ENCODE measurements at places on chromosomes 1 and 21. TPM values are rescaled to one million over a fixed set of nuclear protein-coding genes. Genes with fewer than 3 reads are reported as not detected.

Gene SMPDL3B
- total RNA-seq: not detected

Gene RGSL1
- total RNA-seq: not detected

Gene CD2
- total RNA-seq: not detected

Gene RGS7
- 0.20 TPM for total RNA-seq

Gene ANGPTL7
- total RNA-seq: not detected

Gene PCP4
- total RNA-seq: not detected

Gene OR2L13
- not detected for total RNA-seq

DNA sequence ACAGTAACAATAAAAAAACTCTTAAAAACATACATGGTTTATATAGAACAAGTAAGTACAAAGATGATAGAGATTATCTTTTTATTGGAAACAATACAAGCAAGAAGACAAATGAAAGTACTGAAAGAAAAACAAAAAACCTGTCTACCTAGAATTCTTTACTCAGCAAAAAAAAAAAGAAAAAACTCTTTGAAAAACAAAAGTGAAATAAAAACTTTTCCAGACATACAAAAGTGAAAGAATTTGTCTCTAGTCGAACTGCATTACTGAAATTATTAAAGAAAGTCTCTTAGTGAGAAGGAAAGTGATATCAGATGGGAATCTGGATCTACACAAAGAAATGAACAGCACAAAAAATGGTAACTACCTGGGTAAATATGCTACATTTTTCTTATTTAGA lies 2.7 kb upstream of the HMCN1 start:
- DNase-seq: no peak

GRCh38 chr1:226821719-226822085 lies 48.7 kb upstream of the PSEN2 start:
- DNase-seq: no peak

- DNase-seq: no peak
Measured at GRCh38 chr1:25167269-25168192, 64.8 kb downstream of the SYF2 start.

DNA sequence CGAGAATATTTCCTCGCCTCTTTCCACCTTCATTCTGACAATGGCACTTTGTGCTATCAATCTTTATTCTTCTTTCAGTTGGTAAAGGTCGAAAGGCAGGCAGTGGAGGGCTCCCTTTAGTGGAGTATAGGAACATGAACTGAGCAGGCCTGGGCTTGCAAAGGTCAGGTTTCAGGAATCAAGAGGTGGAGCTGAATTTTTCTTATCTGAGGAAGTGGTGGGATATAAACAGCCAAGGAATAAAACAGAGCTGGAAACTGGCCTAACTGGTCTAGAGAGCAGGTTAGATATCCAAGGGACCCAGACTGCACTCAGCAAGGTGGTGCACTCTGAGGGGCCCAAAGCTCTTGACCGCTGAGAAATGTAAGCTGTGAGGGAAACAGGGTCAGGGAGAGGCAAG lies 99.1 kb downstream of the PLA2G4A start:
- no peak for DNase-seq

- no peak for DNase-seq
Measured at GRCh38 chr1:66283622-66284041, 250.3 kb upstream of the SGIP1 start.

DNA sequence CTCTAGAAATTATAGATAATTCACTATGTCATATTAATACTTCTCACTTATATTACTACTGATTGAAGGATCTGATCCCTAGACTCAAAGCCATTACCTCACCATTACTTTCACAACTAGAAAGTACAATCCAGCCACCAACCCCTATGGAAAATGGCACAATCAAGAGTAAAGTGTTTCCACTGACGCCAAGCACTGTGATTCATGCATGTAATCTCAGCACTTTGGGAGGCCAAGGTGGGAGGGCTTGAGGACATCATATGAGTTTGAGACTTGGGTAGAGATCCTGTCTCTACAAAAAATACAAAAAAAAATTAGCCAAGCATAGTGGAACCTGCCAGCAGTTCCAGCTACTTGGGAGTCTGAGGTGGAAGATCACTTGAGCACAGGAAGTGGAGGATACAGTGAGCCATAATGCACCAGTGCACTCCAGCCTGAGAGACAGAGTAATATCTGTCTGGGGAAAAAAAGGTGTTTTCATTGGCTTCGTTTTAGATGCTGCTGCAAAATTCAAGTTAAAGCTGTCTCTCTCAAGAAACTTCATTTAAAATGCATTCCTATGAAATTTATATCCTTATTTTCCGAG lies 126.5 kb downstream of the AKT3 start:
- DNase-seq: no peak

DNA sequence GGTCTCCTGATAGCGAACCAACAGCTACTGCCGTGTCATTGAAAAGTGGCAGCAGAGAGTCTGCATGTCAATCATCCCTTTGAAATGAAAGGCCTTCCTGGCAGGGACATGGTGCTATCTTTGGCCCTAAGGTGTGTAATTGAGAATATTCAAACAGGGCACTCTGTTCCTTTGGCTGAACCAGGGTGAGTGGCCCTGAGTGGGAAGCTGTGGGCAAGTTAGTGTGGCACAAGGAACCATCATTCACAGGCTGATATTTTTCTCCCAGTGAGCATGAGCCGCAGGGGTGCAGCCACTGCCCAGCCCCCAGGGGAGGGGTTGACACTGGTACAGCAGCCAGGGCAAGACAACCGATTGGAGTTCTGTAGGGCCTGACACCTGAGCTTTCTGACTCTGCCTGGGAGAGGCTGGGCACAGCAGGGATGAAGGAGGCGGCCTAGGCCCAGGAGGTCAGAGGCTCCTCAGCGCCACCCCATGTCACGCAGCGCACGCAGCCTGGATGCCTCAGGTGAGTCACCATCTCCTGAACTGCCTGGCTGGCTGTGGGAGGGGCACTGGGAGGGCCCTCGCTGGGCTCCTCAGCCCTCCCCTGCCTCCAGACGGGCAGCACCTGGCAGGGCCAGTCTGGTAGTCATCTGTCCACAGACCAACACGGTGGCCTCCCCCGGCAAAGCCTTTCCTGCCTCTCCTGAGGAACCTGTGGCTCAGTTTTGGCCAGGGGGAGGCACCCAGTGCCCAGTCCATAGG lies 13.2 kb downstream of the QSOX1 start:
- DNase-seq: peak; percentile 44

DNA sequence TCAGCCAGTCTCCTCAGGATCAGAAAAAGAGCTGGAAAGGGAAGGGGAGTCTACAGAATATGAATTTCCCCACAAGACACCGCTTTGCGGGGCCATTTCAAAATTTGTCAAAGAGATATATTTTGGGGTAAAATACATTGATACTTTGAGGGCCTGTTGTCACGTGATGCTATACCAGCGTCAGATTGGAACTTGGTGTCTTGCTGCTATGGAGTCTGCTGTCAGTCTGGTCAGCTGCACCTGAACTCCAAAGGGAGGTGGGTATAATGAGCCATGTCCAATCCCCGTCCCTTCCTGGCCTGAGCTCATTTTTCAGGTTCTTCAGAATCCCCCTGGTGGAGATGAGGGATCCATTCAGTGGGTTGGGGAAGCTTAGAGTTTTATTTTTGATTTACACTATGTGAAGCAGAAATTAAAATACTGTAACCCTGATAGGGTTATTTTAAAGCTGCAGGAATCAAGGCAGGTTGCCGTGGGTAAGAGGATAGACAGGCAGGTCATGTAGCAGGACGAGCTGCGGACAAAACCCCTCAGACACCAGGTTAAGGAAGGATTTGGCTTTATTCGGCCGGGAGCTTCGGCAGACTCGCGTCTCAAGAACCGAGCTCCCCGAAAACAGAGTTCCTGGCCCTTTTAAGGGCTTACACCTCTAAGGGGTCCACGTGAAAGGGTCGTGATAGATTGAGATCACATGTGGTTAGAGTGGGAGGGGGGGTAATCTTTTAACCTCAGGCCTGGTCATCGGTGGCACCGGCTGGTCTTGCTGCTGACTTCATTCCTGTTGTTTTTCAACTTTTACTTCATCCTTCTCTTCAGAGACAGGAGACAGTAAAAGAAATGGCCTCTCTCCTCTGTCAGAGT lies 2.2 kb upstream of the POFUT2 start:
- no peak for DNase-seq

- DNase-seq: no peak
Measured at GRCh38 chr1:6505367-6506209, 14.1 kb upstream of the PLEKHG5 start.

DNA sequence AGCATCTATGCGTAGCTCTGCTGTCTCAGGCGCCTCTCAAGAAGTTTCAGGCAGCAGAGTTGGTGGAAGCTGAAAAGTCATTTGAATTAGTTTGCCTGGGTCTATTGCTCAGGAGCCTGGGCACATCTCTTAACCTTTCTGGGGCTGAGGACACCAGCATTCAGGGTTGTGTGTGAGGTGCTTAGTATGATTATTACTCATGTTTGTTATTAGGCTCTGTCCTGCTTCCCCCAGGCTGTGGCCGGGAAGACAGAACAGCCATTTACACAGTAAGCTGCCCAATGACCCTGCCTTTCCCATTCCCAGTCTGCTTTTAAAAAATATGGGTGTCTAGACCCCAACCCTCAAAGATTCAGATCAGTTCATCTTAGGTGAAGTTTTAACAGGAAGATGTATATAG lies 53.9 kb upstream of the CACNA1E start:
- DNase-seq: no peak

DNA sequence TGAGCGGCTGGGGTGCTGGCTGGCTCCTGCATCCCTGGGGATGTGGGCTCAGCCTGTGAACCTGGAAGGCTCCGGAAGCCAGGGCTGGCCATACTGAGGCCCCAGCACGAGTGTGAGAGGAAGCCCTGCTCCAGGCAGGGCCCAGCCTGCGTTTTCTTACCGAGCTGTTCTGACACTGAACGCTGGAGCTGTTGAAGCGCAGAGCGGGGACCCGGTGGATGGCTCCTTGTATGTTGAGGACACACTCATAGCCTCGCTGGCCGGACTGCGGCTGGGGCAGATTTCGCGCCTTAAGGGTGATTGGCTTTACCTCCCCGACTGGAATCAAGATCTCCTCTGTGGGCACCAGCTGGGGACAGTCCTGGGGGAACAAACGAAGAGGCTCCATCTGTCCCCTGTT lies 160.0 kb downstream of the PLXNA2 start:
- DNase-seq: no peak

DNA sequence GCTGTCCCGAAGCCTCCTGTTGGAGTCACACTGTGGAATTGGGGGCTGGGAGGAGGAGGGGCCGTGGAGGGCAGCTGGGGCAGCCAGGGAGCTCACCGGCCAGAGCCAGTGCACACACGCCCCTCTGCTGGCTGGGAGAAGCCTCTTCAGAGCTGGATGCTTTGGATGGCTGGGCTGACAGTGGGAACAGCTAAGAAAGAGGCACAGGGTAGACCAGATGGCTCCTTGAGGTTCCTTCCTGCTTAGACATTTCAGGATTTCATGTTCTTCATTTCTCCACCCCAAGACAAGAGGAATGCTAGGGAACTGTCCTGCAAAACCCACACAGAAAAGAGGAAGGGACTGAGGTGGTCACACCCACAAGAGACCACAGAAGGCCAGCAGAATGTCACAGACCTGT lies 254.8 kb upstream of the VAMP3 start:
- no peak for DNase-seq

GRCh38 chr1:107081102-107081501 lies 24.6 kb downstream of the PRMT6 start:
- DNase-seq: no peak

- no peak for DNase-seq
Measured at GRCh38 chr21:30447056-30447455, 7.0 kb downstream of the KRTAP15-1 start.

GRCh38 chr21:31929548-31929947 lies 56.7 kb downstream of the HUNK start:
- no peak for DNase-seq

DNA sequence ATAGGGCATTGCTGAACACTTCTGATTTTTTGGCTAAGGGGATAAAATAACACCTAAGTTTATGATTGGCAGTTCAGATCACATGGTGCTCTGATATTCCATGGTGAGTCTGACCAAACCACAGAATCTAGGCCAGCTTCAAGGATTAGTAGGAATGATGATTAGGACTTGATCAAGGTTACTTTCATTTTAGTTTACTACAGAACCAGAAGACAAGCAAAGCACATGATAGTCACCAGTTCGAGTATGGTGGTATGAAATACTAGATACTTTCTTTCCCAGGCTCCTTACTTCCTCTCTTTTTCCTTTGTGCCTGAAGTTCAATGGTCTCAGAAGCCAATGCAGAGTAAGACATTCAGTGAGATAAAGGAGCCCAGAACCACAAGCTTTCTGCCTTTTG lies 26.6 kb downstream of the S100A10 start:
- DNase-seq: no peak

GRCh38 chr1:89151047-89151446 lies 24.8 kb downstream of the GBP7 start:
- DNase-seq: no peak

DNA sequence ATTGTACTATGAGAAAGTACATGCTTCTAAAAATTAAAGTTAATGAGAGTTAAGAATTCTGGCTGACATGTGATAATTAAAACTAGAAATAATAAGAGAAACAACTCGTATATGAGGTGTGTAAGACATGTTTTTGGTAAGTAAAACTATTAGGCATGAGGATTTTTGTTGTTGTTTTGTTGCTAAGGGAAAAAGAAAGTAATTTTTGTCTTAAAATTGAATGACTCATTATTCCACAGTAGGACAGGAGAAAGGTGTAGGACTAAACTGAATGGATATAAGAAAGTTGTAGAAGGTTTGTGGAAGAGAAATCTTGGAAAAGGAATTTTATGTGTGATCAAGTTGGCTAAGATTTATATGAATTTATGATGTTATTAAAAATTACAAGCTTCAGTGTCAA lies 54.8 kb downstream of the TBX19 start:
- no peak for DNase-seq

All from MG63 (cell line).